Left renal cortex interstitium (tissue), 4 donors: ENCODE measurements at places on chromosomes 4 and X. TPM values are rescaled to one million over a fixed set of nuclear protein-coding genes. Genes with fewer than 3 reads are reported as not detected.

GRCh38 chr4:80045786-80046185 is 27.2 kb downstream of the ANTXR2 start:
- DNase-seq: no peak

- DNase-seq: no peak
These were observed 41.5 kb upstream of the CYP4V2 start for GRCh38 chr4:186149872-186150271.

- no peak for DNase-seq
These were observed 17.2 kb downstream of the ZCCHC13 start for GRCh38 chrX:74321191-74321590.

DNA sequence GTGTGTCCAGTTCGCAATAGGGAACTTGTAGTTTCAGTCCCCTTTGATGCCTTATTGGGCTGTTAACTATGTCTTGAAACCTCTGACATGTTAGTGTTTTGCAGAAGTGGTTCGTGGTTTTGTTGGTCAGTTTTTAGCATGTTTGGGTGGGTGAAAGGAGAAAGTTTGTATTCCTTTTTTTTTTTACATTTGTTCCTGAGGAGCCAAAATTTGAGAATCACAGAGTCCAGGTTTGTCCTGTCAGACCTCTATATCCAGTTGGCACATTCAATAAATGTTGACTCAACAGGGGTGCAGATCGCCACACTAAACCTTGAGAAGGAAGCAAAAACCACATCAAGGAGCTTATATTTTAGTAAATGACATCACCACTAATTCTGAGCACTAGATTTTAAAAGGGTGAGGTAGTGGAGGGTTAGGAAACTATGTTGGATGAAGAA is 26.2 kb downstream of the DLG3 start:
- no peak for DNase-seq

DNA sequence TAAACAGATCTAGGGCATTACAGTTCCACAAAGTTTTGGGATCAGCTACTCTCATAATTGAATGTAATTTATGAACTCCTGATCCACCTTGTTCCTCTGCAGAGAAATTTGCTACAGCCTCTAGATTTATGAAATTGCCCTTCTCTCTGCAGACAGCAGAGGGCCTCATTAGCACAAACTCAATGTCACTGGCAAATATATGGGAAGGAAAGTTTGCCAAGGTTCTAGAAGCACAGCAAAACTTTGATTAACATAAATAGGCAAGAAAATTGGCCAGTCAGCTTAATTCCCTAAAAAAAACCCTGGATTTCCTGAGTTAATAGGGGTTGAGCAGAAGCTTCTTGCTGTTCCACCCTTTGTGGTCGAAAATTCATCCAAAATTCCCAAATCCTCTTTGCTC is 31.5 kb downstream of the PRPS1 start:
- no peak for DNase-seq

DNA sequence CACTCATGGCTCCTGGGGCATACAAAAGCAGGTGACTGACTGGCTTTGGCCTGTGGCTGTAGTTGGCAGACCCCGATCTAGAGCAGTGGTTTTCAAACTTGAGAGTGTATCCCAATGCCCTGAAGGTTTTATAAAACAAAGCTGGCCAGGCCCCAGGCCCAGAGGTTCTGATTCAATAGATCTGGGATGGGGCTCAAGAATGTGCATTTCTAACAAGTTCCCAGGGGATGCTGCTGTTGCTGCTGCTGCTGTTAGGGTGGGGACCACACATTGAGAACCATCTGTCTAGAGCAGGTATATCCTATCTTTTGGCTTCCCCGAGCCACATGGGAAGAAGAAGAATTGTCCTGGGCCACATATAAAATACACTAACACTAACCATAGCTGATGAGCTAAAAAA is 7.3 kb downstream of the AIFM1 start:
- no peak for DNase-seq

DNA sequence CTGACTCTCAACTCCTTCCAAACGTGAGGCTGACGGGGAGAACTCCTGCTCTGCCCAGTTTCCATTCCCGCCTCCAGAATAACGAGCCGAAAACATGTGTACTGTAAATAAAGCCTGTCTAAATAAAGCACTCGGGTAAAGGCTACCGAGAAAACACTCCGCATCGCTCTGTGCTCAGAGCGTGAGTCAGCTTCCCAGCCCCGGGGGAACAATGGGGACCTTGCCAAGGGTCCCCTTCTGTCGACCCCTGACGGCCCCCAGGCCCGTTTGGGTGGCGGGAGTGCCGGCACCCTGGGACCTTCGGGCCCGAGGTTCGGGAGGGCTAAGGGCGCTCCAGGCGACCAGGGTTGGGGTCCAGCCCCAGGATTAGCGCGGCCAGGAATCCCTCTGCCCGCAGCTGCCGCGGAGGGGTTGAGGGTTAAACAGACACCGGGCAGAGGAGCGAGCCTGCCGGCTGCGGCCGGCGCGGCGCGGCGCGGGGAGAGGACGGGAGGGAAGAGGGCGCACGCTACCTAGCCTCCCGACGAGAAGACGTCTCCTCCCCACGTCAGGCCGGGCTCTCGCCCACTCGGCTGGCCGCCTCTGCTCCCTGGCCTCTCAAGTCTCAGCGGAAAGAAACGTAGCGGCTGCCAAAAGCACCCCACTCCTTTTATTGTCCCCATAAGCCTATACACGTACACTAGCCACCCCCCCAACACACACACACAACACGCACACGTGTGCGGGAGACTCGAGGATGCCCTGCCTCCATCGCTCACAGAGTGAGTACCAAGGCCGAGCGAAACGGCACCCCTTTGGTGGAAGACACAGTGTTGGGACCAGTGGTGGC is 85.5 kb downstream of the BCOR start:
- DNase-seq: no peak

- DNase-seq: no peak
These were observed 53.6 kb upstream of the RAP2C start for GRCh38 chrX:132272826-132273225.

DNA sequence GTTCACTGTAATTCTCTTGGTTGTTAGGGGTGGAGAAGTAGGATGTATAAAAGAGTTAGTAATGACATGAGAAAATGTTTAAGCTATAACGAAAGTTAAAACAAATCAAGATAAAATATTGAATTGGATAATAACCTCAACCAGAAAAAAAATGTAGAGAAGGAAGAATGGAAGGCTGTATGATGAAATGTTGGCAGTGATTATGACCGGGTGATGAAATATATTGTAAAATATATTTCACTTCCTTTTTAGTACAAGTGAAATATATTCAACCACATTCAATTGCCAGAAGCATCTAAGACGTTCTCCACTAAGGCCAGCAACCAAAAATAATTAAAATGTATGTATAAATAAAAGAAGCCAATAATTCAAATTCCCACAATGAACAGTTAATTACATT is 309.3 kb upstream of the FGF13 start:
- no peak for DNase-seq

DNA sequence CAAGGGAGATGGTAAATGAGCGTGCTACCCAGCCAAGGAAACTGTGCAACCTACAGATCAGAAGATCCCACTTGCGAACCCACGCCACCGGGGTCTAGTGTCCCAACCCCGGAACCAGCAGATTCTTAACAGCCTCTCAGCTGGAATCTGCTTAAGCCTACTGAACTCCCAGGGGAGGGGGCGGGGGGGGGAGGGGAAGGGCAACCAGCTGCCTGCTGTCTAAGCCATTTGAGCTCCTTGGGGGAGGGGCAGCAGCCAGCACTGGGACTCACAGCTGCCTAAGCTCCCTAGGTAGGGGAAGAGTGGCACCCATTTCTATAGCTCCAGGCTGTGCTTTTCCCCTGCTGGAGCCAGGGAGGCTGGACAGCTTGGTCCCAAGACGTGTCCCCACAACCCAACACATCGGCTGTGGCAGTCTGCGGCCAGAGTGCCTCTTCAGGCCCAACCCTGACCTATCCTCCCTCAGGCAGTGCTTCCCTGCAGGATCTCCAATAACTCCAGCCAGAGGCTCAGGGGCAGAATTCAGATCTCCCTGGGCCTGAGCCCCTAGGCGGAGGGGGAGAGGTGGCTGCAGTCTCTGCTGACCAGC is 289.2 kb downstream of the LDB2 start:
- DNase-seq: no peak

DNA sequence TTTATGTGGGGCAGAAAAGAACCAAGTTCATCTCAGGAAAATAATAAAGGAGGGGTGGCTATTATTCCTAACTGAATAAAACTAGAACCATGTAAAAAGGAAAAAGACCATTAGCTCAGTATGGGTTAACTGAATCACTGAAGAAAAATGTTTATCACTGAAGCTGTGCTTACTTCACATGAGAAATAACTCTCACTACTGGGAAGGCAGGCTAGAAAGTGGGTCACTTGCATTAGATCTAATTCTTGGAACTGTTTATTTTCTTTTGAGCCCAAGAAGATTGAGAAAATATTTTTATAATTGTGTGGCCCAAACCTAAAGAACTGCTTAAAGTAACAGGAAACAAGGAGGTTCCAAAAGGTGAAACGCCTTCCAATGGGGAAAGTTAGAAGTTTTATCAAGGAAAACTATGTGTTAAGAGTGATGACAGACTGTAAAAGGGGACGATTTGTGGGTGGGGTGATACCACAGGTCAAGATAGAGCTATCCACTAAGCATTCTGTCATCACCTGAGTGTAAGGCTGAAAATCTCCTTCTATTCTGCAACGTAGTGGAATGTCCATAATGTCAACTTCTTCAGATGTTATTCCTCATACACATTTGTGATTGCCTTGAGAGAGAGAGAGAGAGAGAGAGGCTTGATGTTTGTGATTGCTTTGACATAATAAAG is 1083.5 kb downstream of the PCDH7 start:
- DNase-seq: no peak

DNA sequence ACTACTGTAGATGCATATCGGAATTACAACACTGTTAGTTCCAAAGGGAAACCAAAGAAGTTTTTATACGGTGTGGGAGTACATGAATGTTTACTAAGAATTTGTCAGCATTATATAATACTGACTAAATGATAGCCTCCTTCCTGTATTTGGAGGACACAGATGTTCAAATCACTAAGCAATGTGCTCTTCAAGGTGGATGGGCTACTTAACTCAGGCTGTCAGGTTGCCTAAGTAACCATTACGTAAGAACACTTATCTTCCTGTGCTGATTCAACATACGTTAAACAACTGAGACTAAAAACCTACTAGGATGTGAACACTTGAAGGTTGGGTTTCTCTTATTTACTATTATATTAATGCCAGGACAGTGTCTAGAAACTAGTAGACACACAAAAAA is 81.9 kb upstream of the HPGD start:
- no peak for DNase-seq

DNA sequence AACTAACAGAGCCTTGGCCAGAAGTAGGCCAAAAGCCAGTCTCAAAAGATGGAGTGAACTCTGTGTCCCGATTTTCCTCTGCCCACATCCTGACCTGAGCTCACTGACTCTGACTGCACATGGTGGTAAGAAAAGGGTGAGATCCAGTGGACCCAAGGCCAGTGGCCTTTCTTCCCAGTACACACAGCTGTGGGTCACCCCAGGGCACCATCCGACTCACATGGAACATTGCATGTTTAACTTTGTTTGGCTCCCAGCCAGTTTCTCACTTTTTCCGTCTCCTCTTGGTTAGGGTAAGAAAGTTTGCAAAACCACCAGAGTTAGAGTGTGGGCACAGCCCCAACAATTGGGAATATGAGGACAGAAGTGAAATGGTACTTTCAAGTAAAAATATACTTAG is 69.8 kb downstream of the GAB1 start:
- no peak for DNase-seq

GRCh38 chrX:26783512-26784225 is 567.7 kb downstream of the MAGEB5 start:
- no peak for DNase-seq

GRCh38 chr4:181528570-181529184 is 714.5 kb upstream of the TENM3 start:
- DNase-seq: no peak

- DNase-seq: no peak
These were observed 141.2 kb downstream of the DHX15 start for GRCh38 chr4:24443200-24443599.

DNA sequence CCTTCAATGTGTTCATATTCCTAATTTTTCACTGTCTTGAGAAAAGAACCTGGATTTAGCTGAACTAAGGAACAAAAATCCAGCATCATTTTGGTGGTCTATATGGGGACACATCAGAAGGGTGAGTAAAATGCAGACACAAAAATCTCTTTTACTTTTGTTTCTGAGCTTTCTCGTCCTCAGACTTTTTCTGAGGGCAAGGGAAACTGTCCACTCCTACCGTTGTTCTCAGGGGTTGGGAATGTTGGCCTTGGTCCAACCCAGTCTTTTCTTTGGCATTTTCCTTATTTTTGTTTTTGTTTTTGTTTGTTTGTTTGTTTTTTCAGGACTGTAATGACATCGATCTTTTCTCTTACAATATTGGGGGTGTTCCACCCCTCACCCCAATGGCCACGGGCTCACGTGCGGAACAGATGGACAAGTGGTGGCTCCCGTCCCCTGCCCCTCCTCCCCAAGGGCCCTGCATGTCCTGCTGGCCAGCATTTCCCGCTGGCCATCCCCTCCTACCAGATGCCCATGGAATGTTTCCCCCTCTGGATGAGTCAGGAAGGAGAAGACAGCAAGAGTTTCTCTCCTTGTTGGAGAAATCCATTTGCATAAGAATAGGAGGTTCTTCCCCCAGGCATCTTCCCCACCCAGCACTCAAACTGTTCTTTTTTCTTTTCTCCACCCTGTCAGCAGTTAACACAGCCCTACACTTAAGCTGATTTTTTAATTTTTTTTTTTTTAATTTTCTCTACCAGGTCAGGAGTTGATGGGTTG is 305.4 kb upstream of the NDST4 start:
- no peak for DNase-seq

- no peak for DNase-seq
These were observed 18.3 kb upstream of the MSL3 start for GRCh38 chrX:11739776-11740175.

GRCh38 chr4:26204249-26204825 is 116.5 kb upstream of the RBPJ start:
- no peak for DNase-seq

GRCh38 chrX:18879144-18879543 is 104.8 kb downstream of the PHKA2 start:
- DNase-seq: no peak

DNA sequence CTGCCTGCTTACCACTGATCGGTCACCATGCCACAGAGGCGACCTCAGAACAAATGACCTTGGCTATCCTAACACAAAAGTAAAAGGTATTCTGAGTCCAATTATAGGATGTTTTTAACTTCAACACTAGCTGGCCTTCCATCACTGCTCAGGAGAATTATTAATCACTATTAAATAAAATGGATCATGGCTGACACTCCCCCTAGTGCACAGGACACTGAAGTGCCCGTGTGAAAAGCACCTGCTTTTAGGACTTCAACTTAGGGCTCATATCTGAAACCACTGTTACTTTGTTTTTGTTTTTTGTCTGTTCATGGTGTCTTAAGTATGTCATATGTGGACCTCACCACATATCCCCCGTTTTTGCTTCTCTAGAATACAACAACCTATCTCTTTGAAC is 33.9 kb downstream of the STX18 start:
- DNase-seq: no peak

FAAH2 gene
- 11.7 TPM for polyA plus RNA-seq

SPP1 gene
- polyA plus RNA-seq: 259 TPM

PAGE1 gene
- not detected for polyA plus RNA-seq

LPAR4 gene
- 16.9 TPM for polyA plus RNA-seq

MAGEA8 gene
- polyA plus RNA-seq: 0.47 TPM

UGT2B7 gene
- polyA plus RNA-seq: 72.3 TPM
